ENCODE measurements at places on chromosomes 2 and 18. TPM values are rescaled to one million over a fixed set of nuclear protein-coding genes. Genes with fewer than 3 reads are reported as not detected.

G6PC2 gene
- total RNA-seq = not detected

DNA sequence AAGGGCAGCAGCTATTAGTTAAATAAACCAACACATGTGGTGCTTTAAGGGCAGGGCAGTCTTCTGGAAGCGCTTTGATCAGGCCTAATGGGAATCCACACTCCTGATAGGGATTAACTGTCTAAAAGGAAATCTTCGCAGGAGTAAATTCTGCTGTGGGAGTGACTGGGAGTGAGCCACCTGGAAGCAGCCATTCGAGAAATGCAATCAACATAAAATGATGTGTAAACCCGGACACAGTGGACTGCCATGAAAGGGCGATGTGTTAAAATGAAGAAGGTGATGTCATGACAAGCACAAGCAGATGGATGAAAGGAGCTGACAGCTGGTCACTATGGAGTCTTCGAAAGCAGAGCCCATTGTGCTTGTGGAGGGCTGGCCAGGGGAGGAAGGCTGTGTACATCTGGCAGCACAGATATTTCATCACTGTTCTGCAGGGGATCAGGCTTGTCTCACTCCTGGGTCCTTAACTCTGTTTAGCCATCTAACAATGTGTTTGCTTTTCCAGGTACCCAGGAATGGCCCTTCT is 24.8 kb upstream of the GALNT14 start:
- no peak for DNase-seq

GRCh38 chr2:133713049-133713580 is 144.9 kb upstream of the NCKAP5 start:
- no peak for DNase-seq

DNA sequence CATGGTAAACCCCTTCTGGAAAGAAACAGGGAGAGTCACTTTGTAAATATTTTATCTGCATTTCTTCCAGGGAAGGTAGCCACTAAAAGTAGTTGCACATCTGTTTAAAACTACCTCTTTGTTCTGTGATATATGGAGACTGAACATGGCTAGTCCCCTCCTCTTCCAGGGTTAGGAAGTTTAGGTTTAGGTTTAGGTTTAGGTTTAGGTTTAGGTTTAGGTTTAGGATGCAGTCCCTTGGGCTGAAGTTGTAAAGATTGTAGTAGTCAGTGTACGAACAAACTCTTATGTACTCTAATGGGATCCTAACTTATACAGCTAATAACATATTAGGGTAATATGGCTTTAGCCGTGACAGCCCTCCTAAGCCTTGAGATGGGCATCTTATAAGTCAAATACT is 880.2 kb upstream of the TMEFF2 start:
- no peak for DNase-seq

DNA sequence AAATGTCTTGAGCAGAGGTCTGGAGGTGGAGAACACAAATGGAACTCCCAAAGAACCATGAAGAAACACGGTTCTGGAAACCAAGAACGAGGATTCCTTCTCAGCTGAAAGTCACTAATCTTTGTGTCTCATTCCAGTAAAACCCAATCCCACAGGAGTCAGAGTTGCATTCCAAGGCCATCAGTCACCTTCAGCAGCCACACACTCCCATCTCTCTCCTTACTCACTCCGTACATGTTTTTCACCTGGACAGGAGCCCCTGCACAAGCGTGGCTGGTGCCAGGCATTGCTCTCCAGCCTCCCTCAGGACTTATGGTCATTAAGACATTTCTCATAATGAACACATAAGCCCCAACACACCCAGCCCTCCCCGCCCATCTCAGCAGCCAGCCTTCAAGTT is 175.4 kb upstream of the SIX2 start:
- DNase-seq = no peak

TDRD15 gene
- 0.06 TPM for total RNA-seq

- DNase-seq = no peak
These were observed 125.7 kb downstream of the RBMS1 start for GRCh38 chr2:160367887-160368286.

- DNase-seq = no peak
These were observed 1.1 kb downstream of the ITGAV start for GRCh38 chr2:186590759-186591505.

DNA sequence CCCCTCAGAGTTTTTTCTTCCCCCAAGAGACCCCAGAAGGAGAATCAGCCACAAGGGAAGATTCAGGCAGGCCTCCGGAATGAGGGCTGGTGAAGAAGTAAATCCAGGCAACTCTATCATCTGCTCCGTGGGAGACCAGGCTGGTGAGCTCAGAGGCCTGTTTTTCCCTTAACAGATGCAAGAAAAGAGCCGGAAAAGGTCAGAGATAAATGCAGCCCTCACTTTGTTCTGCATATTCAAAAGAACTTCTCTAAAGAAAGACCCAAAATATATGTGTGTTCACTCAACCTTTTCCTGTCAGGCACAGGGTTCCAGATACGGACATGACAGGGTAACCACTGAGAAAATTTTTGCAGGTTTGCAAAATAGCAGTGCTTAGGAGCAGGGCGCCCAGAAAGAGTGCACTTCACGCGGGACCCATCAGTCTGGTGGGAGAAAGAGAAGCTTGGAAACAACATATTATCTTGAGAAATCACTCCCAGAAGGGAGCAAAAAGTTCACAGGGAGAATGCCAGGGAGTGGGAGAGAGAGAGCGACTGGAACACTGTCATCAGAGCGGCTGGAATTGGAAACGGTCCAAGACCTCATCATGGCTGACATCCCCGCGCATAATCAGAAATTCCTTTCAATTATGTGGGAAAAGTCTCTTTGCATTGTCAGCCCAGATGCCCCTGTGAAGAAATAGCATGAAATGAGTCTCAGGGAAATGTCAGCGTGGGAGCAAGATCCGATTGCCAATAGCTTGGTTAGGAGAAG is 244.8 kb upstream of the SLC14A2 start:
- no peak for DNase-seq

DNA sequence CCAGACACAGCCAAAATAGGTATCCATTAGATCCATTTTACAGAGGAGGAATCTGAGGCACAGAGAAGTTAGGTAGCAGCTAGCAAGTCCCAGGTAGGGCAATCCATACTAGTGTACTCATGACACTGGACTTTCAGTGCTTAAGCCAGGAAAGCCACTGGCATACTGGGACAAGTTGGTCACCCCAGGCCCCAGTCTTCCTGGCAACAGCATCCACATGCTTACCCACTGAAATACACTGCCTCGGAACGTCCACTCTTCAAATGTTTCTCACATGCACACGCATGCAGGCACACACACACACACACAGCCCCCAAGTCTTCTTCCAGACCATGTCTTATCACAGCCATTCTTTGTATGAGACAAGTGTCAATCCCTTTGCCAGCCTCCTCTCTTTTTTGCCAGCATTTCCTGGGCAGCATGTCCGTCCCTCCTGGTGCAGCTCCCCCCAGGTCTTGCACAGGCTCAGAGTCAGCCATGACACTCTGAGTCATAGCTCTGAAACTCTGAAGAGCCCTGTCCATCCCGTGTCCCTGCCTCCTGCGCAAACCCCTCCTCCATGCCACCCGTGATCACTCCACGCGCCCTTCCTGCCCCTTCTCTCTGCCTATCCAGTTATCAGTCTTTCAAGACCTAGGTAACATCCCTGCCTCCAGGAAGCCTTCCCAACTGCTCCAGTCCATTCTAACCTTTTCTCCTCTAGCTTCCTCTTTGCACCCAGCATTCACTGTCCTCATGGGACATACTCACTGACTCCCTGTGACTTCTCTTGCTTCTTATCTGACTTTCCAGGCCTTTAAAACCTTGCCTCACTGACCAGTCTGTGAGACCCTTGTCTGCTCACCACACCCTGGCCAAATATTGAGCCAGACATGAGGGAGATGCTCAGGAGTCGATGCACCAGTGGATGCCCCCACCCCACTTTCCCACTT is 10.9 kb upstream of the TEX261 start:
- no peak for DNase-seq

NTSR2 gene
- total RNA-seq = not detected

ADAM17 gene
- 24.7 TPM for total RNA-seq

Measured in activated naive CD8-positive, alpha-beta T cell treated with anti-CD3 and anti-CD28 coated beads, Interleukin-2, amount 10 ng/mL, durations not matched to agents 7 days and 5 days (primary cell).